SK-N-SH (cell line): ENCODE measurements at places on chromosomes 4 and X. TPM values are rescaled to one million over a fixed set of nuclear protein-coding genes. Genes with fewer than 3 reads are reported as not detected.
A peak's percentile ranks its signal among the peaks of the same experiment; 100 is the strongest.

PPP4R3C gene
- 0.02 TPM in 1 of 2 replicates, not detected in the other for polyA plus RNA-seq

SPP1 gene
- polyA plus RNA-seq = 0.82 and 1.3 TPM in 2 replicates

GRCh38 chr4:77201343-77201742 lies 44.3 kb downstream of the CCNG2 start:
- DNase-seq = no peak
- no peak overlapping the region for H3K4me3 ChIP-seq
- H3K4me1 ChIP-seq = no peaks in the 10 kb centered on the region; the same call in 1 of the 2 replicates
- no peak overlapping the region for H3K27ac ChIP-seq

DNA sequence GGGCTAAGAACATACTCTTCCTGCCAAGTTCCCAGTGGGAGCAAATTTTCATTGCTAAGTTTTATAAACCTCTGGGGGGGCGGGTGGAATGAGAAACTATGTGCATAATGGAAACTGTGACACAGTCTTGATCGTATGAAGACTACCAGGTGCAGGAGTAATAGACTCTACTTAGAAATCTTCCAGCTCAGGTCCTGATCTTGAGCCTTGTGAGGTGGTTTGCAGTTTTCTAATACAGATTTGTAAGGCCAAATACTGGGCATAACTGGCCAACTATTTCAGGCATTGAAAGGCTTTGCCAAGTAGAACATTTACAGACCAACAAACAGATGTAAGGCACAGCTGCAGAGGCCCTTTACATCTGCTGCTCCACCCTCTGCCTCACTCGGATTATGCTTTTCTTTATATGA lies 89.7 kb upstream of the CBR4 start:
- peak overlapping the region; percentile 30; the same call in 1 of the 2 replicates for H3K27ac ChIP-seq
- H3K4me1 ChIP-seq = peaks cover 8% of the 10 kb centered on the region; the same call in 1 of the 2 replicates
- no peak for DNase-seq
- peaks cover 81% of the 10 kb centered on the region for H3K36me3 ChIP-seq
- no peaks in the 10 kb centered on the region for H3K27me3 ChIP-seq

DNA sequence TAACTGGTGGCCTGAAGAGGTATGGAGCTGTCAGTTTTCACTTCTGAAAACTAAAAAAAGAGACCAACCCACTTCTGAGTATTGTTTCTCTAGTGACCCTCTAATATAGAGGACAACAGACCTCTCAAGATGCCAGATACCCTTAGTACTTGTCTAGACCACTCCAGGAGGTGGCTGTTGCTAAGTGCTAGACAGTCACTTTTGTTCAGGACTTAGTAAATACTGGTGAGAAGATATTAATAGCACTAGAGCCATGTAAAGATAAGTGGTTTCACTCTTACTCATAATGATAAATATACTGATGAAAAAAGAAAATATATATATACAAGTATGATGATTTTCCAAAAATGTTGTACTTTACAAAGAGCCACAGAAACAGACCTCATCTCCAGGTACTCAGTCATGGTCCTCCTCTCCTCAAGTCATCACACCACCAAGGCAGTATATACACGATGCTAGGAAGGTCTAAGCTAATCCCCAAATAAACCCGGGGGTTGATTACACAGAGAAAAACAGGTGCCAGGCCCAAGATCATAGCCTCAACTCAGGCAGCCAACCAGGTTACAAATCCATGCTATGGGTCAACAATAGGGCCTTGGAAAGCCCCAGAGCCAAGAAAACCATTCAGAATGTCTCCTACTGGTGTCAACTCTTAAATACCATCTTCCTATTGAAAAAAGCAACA lies 66.9 kb downstream of the ARHGEF9 start:
- no peaks in the 10 kb centered on the region for H3K4me1 ChIP-seq
- no peaks in the 10 kb centered on the region; the same call in 1 of the 2 replicates for H3K36me3 ChIP-seq
- no peak overlapping the region for H3K4me3 ChIP-seq
- H3K27ac ChIP-seq = no peak overlapping the region
- DNase-seq = no peak
- H3K27me3 ChIP-seq = no peaks in the 10 kb centered on the region

DNA sequence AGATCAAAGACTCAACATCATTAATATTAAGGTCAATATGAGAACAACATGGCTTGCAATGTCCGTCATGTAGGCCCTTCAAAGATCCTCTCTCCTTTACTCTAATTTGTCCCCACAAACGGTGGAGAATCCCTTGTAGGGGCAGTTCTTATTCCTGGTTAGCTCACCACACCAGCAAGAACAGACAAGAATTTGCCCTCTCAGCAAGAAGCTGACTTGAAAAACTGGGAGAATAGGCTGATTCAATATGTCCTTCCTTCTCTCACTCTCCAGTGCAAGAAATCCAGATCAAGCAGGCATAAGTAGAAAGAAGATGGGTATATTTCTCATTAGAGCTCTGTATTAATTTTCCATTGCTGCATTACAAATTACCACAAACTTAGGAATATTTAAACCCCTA lies 704.2 kb upstream of the SLIT2 start:
- no peaks in the 10 kb centered on the region for H3K36me3 ChIP-seq
- H3K27me3 ChIP-seq = no peaks in the 10 kb centered on the region
- no peak overlapping the region for H3K27ac ChIP-seq
- DNase-seq = no peak
- H3K4me1 ChIP-seq = no peaks in the 10 kb centered on the region

DNA sequence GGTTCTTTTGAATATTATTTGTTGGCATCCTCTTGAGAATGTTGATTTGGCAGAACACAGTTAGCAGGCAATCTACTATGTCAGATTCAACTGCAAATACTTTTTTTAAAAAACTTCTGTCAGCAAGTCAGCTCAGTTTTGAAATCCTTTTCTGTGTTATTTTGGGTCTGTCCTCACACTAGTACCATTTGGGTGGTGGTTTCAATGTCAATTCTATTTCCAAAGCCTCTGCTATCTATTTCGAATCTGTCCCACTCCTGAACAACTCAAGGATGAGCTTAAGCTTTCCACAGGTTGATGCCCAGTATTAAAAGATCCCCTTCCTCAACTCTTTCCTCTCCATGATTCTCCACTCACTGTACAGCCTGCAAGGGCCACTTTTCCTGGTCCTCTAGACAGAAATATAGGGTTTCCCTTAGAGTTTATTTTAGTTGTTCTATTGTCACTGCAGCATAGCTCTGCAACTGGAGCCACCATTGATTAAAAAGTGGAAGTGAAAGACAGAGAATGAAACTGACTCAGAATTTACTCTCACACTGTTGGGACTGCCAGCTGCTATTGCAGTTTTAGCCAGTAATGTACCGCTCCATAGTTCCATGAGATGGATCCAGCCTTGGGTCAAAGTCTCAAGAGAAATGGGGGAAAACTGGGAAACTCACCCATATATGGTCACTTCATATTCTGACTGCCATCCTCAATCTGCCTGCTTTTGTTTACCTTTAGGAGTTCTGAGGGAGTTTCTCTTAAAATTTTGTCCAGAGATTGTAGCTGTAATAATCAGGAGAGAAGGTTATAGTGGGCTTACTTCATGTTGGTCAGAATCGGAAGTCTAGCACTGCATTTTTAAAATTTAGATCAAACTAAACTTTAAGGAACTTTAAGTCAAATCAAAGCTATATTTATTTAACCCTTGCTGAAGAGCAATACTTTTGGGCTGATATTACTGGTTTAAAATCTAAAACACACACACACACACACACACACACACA lies 14.6 kb downstream of the HDX start:
- peaks cover 2% of the 10 kb centered on the region for H3K36me3 ChIP-seq
- H3K27me3 ChIP-seq = no peaks in the 10 kb centered on the region
- H3K27ac ChIP-seq = no peak overlapping the region

GRCh38 chr4:61665649-61666048 lies 465.5 kb downstream of the ADGRL3 start:
- no peaks in the 10 kb centered on the region for H3K4me1 ChIP-seq
- no peak for DNase-seq

DNA sequence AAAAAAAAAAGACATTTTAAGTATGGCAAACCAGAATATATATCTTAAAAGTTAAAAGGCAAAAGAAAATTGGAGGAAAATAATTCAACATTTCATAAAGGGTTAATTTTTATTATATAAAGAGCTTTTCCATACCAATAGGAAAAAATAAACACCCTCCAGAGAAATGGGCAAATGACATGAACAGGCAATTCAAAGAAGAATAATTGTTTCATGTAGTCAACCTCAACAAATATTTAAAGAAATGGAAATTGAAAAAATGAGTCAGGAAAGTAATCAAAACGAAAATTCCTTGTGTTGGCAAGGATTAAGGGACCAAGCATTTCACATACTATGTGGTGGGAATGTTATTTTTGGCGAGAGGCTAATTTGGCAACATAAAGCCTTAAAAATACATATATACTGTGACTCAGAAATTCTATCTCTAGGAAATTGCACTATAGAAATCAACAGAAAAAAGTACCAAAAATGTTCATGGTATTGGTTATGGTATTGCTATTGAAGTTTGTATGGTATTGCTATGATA lies 87.6 kb downstream of the HAUS3 start:
- H3K27ac ChIP-seq = no peak overlapping the region
- no peaks in the 10 kb centered on the region for H3K36me3 ChIP-seq
- DNase-seq = no peak
- H3K4me1 ChIP-seq = no peaks in the 10 kb centered on the region

- no peaks in the 10 kb centered on the region for H3K27me3 ChIP-seq
- DNase-seq = peak; percentile 79
- no peaks in the 10 kb centered on the region; the same call in 1 of the 2 replicates for H3K4me1 ChIP-seq
- peak within 1 kb of the TSS; percentile 43 for H3K4me3 ChIP-seq
- no peak within 1 kb of the TSS; the same call in 1 of the 2 replicates for H3K27ac ChIP-seq
- H3K36me3 ChIP-seq = no peaks in the 10 kb centered on the region
These were observed at the start of gene GLRA3 for GRCh38 chr4:174828845-174829701. TSS of gene GLRA3 (minus strand) at chr4:174829247. CDS start at chr4:174828811, 436 bp downstream.

DNA sequence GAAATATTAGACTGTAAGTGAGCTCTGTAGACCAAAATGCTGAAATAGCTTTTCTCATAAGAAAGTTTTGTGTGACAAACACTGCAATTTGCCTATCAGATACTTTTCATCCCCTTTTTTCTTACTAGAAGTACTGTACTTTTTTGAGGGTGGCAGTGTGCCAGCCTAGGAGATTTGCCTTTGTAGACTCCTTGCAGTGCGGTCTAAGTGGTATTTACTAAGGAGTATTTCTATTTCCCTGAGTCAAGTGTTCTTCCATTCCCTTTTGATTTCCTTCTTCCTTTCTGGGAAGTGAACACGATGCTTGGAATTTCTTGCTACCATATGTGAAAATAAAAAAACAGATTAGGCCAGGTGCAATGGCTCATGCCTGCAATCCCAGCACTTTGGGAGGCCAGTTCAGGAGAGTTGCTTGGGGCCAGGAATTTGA lies 34.6 kb downstream of the PDLIM5 start:
- no peaks in the 10 kb centered on the region; the same call in 1 of the 2 replicates for H3K4me1 ChIP-seq
- H3K36me3 ChIP-seq = peaks cover 21% of the 10 kb centered on the region
- H3K27ac ChIP-seq = no peak overlapping the region
- H3K27me3 ChIP-seq = no peaks in the 10 kb centered on the region

DNA sequence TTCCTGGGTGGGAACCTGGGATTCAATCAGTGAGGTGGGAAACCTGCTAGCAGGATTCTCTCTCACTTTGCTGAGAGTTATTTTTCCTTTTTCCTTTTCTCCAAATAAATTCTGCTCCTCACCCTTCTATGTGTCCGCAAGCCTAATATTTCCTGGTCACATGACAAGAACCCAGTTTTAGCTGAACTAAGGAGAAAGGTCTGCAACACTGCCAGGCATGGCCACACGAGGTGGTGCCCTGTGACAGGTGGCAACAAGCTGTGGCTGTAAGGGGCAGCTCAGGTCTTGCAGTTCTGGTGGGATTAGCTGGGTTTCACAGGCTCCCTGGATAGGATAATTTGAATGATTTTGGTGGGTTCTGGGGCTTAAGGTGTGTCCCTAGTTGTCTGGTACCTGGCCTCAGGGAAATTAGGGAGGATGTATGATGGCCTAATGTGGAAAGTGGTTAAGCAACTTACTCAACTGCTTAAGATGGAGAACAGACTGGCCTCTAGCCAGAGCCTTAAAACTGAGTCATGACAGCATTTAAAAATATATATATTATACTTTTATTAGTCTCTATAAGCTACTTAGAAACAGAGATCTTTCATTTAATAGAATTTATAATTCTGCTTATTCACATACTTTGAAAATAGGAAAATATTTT lies 215.0 kb downstream of the IL15 start:
- H3K4me3 ChIP-seq = no peak overlapping the region
- H3K27me3 ChIP-seq = no peaks in the 10 kb centered on the region
- no peaks in the 10 kb centered on the region for H3K4me1 ChIP-seq
- H3K36me3 ChIP-seq = no peaks in the 10 kb centered on the region
- no peak for DNase-seq

DNA sequence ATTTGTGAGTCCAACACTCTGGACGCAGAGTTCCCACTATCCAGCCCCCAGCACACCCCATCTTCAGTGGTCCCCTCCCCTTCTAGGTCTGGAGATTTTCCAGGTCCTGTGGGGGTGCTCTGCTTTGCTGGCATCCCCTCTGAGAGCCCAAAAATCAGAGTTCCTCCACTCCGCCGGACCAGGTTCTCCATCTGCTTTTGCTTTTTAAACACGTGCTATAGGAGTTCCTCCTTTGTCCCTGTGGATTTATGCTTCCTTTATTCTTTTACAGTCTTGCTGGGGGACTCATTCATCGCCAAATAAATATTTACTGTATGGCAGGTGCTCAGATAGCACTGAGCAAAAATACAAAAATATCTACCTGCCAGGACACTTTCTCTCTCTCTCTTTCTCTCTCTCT lies 324.7 kb downstream of the STK32B start:
- no peaks in the 10 kb centered on the region for H3K4me1 ChIP-seq
- no peaks in the 10 kb centered on the region; the same call in 1 of the 2 replicates for H3K27me3 ChIP-seq
- H3K4me3 ChIP-seq = no peak overlapping the region
- H3K27ac ChIP-seq = no peak overlapping the region

DNA sequence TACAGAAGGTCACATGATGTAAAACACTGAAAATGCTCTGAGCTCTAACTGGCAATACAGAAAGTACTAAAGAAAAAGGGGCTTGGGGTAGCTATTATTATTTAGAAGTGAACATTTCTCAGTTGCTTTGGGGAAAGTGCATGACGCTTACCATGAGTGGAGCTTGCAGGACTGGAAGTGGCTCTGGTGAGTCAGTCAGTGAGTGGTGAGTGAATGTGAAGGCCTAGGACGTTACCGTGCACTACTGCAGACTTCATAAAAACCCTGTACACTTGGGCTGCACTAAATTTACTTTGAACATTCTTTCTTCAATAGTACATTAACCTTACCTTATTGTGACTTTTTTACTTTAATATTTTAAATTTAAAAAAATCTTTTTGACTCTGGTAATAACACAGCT lies 89.3 kb upstream of the ENPP6 start:
- H3K27me3 ChIP-seq = no peaks in the 10 kb centered on the region
- H3K36me3 ChIP-seq = no peaks in the 10 kb centered on the region
- no peak overlapping the region for H3K4me3 ChIP-seq
- H3K27ac ChIP-seq = no peak overlapping the region

DNA sequence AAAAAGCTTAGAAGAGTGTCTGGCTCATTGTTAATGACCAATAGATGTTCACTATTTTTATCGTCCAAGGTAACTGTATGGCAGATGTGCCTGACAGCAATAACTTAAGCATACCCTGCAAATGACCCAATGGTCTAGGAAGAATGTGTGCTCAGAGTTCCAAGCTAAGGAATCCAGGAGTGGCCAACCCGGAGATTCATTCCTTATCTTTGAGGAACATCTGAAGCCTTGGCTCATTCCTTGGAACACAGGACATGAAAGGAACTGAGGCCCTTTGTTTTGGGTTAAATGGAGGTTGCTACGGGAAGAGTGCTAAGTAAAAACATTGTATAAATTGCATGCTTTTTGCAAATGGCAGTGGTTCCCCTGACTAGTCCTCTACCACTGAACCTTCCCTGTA lies 38.9 kb upstream of the EFNB1 start:
- no peaks in the 10 kb centered on the region; the same call in 1 of the 2 replicates for H3K27me3 ChIP-seq
- H3K4me1 ChIP-seq = no peaks in the 10 kb centered on the region
- DNase-seq = no peak
- no peaks in the 10 kb centered on the region for H3K36me3 ChIP-seq
- H3K27ac ChIP-seq = no peak overlapping the region
- H3K4me3 ChIP-seq = no peak overlapping the region
